ENCODE measurements at places on chromosomes 16 and 17. TPM values are rescaled to one million over a fixed set of nuclear protein-coding genes. Genes with fewer than 3 reads are reported as not detected.

DNA sequence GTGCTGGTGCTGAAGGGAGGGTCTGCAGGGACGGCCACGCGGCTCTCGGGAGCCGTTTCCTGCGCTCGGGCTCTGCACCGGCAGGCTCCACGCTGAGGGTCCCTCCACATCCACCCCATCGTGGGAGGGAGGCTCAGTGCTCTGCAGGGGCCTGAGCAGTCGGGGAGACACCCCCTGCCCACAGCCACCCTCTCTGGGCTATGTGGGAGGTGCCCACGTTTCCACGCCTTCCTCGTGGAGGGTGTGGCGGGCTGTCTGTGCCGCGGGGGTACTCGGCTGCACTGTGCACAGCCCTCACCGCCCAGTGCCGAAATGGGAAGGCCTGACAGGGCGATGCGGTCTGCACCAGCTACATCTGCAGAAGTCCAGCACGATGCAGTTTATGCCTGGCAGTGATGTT, 25.5 kb upstream of the ZNF750 start:
- no peak for DNase-seq

GRCh38 chr17:3794557-3795389, 6.2 kb downstream of the ITGAE start:
- no peak for DNase-seq

DNA sequence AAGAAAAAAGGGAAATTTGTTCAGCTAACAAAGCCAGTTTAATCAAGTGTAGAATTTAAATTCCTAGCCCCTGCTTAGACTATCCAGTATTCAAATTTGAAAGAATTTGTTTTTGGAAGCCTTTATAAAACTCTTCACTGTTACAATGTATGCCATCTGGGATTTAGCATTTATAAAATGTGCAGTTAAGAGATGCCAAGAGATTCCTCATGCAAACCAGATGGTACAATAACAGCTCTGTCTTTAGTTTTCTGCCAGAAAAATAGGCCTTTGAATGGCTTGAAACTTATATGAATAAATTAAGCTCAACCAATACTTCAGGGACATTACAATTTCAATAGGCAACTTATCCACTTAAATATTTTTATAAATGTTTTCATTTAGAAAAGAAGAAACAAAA, 6.8 kb upstream of the ANKS4B start:
- DNase-seq, result no peak

Gene DOC2A
- total RNA-seq, result 0.48 TPM

Gene MXRA7
- total RNA-seq, result 321 TPM

Gene NARF
- 39.7 TPM for total RNA-seq
